T1000 (cell line): ENCODE measurements at places on chromosomes 16 and 17.
A peak's percentile ranks its signal among the peaks of the same experiment; 100 is the strongest.

GRCh38 chr17:37292429-37293139, 83.2 kb upstream of the C17orf78 start:
- no peak for DNase-seq

GRCh38 chr16:24372824-24373223, 116.7 kb downstream of the CACNG3 start:
- DNase-seq: no peak

- peak; percentile 70 for DNase-seq
These were observed 722 bp upstream of the TIMP2 start for GRCh38 chr17:78925662-78926555.

- DNase-seq: no peak
These were observed 17.9 kb upstream of the ATP2A3 start for GRCh38 chr17:3982113-3982512.

DNA sequence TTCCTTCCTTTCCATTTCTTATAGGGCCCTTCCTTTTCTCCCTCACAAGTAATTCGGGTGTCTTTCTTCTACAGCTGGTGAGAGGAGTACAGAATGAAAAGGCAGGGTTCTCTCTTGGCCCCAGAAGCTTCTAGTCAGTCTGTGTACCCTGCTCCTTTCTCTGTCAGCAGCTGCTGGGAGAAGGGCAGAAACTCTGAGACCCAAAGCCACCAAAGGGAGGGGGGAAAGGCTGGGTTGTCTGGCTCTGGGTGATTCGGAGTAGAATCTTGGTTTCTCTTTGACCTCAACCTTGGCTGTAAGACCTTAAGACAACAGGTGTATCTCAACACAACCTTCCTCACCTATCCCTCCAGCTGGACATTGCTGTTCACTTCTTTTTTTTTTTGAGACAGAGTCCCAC, 3.3 kb upstream of the NR1D1 start:
- no peak for DNase-seq

- no peak for DNase-seq
These were observed 33.5 kb upstream of the DNAH9 start for GRCh38 chr17:11564589-11565380.

- no peak for DNase-seq
These were observed 15.2 kb upstream of the CA4 start for GRCh38 chr17:60134396-60135150.

GRCh38 chr16:19479302-19479721, 42.6 kb downstream of the GDE1 start:
- no peak for DNase-seq

DNA sequence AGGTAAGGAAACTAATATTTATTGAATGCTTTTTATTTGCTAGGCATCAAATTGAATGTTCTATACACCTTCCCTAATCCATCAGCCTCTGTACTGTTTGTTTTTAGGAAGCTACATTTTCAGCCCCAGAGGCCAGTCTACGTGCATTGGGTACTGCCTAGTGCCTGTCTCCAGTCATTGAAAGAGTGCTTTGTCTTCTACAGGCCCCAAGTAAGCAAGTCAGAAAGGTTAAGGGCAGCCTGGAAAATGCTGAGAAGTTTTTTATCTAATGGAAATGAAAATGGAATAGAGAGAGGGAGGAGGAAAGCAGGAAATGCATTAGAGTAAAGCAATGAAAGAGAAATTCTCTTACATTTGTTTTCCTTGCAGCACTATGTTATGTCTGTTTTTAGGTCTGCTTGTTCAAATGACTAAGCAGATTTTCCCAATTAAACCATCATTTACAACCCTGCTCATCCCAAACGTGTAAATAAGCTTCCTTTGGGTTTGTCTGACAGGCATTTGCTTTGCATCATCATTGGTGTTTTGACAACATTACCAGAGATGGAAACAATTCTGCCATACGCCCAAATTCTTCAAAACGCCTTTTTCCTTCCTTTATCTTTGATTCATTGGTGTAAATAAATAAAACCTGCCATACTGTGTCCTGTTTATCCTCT, 116.0 kb upstream of the GOT2 start:
- no peak for DNase-seq

DNA sequence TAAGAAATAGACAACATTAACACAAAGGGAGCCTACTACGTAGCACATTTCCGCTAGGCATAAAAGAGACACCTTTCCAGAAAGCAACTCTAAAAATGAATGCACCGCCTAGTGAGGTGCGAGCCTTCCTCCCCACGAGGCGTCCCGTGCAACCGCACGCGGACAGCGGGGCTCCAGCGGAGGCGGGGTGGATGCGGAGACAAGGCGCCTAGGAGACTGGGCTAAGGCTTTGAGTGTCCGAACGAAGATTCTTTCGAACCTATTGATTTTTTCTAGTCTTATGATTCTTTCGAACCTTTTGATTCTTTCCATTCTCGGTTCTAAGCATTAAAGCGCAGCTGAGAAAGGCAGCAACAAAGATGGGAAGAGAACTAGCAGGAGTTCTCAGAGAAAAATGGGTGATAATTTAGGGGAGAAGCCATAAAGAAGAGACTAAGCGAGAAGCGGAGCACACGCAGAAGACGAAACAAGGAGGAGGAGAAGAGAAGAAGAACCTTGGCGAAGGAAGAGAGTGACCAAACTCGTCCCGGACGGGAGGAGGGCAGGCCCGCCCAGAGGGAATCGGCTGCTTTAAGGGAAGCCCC, 394 bp upstream of the CPD start:
- DNase-seq: no peak

GRCh38 chr17:63476854-63477479, at the start of gene ACE:
Gene ACE, plus strand, starts transcription at chr17:63477061. Its CDS starts 34 bp downstream, at chr17:63477095.
- DNase-seq: no peak

- no peak for DNase-seq
These were observed 1048.8 kb upstream of the EEF2KMT start for GRCh38 chr16:6146356-6146755.

DNA sequence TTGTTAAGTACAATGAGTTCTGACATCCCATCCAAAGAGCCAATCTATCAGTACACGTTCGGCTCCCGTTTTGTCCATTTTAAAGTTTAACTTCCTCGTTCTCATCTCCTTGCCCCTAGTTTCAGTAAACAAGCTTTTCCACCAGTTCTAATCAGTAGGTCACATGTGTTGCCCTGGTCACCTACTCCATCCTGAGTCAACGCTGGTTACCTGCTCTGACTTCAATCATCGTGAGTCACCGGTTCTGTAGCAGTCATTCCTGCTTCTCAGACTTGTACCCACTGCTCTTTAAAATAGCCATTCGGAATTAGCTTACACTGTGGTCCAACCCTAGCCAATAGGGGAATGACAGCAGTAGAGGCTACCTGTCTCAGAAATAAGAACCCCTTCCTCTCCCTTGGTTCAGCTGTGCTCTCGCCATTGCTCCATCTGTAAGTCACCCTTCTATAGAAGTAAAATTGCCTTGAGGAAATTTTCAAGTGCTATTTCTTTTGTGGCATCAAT, 191.0 kb downstream of the CPPED1 start:
- DNase-seq: no peak

DNA sequence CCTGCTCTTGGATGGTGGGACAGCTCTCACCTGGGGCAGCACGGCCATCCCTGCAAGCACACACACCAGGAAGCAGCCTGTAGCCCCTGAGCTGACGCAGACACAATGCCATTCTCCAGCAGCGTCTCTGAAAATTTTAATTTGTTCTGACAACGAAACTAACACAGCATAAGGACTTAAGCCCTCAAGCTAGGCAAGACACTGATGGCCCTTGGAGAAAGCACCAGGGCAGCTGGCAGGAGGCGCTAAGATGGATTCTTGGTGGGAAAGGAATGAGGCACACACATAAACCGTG, 2.7 kb upstream of the LIMD2 start:
- DNase-seq: no peak

- no peak for DNase-seq
These were observed 2.1 kb downstream of the SLC16A6 start for GRCh38 chr17:68288804-68289203.

DNA sequence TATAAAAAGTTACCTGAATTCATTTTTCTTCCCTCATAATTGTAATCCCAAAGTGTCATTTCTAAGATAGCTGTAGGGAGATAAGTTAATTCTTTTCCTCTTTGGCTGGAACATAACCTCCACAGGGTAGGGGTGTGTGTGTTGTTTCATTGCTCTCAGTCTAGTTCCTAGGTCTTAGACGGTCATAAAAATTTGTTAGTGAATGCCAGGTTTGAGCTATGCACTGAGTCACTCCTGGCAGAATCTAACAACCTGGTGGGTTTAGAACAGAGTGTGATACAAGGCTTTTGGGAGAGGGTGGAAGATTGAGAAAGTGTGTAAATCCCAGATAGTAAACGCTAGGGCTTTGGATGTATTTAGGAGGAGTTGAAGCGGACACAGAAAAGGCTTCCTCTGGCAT, 894 bp upstream of the PHKG2 start:
- no peak for DNase-seq

- no peak for DNase-seq
These were observed 9.8 kb downstream of the MIEF2 start for GRCh38 chr17:18270046-18270931.

DNA sequence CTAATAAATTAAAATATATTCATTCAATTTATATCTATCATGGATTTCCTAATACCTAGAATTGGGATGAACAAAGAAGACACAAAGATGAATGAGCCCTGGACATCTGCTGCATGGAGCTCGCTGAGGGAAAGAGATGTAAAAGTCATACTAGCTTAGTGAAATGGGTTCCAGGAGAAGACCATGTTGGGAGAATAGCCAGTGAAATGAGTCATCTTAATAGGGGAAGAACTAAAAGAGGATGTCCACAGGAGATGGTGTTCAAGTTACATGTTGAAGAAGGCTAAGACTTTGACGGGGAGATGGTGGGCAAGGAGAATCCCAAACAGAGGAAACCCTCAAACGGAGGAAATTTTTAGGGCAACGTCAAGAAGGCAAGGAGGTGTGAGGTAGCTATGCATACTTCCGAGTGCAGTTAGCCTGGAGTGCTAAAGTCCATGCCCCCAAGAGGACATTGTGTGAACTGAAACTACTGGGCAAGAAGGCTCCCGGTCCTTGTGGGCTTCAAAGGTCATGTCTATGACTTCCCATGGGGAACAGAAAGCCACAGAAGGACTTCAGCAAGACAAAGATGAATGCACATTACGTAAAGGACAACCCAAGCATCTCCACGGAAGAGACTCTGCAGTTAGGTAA, 220.5 kb upstream of the CDH11 start:
- no peak for DNase-seq

DNA sequence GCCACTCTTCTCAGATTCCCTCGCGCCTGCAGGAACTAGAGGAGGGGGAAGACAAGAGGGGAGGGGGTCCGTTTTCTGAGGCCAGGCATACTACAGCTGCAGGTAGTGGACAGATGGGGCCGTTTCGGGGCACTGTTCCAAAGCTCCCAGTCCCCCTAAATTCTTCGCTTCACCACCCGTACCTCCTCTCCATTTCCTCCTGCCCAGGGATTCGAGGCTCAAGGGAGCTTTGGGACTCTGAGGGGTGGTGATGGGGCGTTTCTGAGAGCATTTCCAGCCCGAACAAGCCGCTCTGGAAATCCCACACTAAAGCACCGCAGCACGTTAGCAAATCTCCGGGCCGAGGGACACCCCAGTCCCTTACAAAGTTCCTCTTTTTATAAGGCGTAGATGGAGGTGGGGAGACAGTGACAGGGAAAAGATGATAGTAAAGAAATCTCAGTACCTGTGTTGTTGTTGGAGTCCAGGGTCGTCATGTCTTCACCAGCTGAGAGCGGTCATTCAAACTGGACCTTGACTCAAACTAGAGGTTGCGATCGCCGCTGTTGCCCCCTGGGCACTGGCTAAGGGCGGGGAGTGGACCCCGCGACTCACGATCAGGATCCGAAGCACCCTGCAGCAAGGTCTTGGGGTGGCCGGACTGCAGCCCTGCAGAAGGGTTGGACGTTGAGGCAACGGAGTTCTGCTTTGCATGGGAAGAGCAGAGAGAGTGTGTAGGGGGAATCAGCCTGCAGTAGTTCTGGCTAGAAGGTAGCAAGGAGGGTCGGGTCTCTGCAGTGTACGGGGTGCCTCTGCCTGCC, 570 bp downstream of the NR1D1 start:
- no peak for DNase-seq

DNA sequence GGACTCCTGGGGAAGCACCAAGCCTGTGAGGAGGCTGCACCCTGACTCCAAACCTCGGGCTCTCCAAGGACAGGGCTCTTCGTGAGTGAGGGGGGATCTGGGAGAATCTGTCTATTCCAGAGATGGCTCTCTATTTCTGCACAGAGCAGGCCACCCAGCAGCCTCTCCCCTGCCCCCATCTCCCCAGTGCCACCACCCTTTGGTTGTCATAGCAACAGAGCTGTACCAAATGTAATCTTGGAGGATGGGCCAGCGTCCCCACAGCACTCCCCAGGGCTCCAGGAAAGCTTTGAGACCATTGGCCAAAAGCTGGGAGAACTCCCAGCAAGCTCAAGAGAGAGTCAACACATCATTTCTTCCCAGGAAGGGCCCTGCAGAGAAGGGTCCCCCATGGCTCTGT, 49.3 kb downstream of the ABCC12 start:
- DNase-seq: no peak
